Stimulated activated CD4-positive, alpha-beta T cell treated with anti-CD3 and anti-CD28 coated beads, TNF-alpha, amount 100 ng/mL, for 24 hours (primary cell): ENCODE measurements at places on chromosomes 11 and 22.

GRCh38 chr11:6995703-6996102 is 24.4 kb downstream of the ZNF214 start:
- DNase-seq: no peak

DNA sequence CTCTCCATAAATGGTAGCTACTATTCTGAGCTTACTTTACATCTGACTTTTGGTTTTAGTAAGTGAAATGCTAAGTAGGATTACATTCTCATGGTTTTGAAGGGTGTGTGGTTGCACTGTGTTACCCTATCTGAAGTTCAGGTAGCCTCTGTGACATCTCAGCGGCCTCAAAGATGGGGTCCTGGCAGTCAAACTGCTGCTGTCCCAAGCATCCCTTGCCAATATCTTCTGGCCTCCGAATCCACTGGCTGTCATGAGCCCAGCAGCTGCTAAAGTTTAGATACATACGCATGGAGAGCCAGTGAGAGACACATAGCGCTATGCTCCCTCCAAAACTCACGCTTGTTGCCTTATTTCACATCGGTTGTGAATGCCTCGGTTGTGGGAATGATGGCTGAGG is 34.9 kb downstream of the UBASH3B start:
- no peak for DNase-seq

DNA sequence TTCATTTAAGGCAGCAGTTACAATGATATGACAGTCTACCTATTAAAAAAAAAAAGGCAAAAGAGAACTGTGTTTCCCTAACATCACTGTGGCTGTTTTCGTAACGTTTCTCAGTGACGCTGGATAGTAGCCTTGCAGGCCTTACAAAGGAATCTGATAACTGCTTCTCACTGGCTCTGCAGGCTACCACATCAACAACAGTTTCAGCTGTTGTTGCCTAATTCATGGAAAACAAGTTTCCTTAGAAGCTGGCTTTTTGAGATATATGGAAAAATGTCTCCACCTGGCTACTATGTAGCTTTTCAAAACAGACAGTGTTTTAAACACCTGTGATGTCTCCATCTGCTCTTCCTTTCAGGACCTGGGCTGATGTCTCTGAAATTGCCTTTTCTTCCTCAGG is 3.8 kb downstream of the OR51V1 start:
- DNase-seq: no peak

DNA sequence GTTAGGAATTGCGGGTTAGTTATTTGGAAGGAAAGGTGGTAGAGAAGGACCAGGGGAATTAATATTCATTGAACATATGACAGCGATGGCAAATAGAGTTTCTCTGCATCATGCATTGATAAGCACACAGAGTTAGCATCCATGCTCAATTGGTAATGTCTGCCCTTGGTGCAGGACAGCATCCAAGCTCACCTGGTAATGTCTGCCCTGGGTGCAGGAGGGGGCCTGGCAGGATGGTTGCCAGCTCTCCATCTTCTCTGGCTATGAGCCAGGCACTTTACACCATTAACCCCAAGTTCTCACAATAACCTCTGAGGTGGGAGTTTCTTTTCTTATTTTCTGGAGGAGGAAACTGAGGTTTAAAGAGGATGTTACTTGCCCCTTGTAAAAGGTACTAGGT is 50.4 kb upstream of the RBFOX2 start:
- DNase-seq: no peak

DNA sequence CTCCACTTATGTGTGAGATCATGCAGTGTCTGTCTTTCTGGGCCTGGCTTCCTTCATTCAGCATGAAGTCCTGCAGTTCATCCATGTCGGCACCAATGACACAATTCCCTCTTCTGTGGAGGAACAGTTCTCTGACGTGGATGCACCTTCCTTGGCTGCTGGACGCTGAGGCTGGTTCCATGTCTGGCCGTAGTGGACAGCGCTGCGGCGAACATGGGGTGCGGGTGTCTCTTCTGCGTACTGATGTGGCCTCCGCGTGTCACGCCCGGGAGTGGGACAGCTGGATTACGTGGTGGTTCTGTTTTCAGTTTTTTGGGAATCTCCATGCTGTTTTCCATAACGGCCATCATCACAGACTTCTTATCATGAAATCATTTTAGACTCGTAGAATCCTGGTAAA is 16.9 kb upstream of the MUC2 start:
- no peak for DNase-seq

DNA sequence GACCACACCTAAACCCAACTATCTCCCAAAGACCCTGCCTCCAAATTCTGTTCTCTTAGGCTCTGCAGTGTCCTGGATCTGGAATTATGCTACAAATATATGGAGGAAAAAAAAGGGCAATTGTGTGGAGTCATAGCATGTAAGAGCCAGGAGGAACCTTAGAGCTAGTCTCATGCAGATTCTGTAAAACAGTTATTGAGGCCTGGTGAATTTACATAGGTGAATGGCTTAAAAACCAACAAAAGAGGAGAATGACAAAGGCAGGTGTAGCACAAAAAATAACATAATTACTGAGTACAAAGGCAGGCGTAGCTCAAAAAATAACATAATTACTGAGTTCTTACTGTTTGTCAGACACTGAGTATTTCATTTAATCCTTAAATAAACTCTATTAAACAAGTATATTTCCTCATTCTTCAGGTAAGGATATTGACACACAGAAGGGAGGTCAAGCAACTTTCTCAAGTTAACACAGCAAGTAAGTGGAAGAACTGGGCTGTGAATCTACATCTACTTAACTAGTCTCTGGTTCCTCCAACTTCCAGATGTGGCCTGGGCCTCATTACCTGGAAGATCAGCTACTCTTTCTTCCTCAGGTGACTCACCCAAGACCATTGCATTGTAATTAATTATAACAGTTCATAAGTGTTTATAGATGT is 938.9 kb upstream of the TENM4 start:
- no peak for DNase-seq

GRCh38 chr11:72828692-72829101 is 14.5 kb downstream of the ATG16L2 start:
- DNase-seq: no peak

DNA sequence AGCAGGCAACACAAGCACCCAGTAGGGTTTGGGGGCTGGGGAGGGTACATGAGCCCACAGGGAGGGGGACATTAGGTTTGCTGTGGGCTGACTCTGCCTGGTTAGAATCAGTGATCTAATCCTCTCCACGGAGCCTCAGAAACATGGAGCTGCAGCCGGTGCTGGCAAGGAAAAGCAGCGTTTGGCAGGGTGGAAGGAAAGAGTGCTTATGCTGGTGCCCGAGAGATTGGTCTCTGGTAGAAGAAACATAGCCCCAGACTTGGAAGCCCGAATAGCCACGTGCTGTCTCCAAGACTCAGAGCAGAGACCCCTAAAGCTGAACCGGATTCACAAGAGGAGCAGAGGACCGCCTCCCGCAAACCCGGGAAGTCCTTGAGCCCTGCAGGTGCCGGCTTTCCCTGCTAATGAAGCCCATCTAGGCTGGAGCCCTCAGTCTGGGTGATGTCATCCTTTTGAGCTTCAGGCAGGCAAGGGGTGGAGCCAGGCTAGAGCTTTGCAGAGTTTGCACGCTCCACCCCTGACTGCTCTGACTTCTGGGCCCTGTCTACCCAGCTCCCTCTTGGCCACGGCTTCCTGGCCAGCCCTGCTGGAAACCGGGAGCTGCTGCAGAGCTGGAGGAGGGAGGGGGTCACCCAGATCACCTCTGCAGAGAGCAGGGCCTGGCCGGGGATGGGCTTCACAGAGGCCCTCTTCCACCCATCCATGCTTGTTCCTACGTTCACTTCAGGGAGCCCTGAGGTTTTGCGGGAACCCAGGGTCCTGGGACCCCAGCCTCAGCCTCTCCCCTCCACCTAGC is 35.0 kb upstream of the JAM3 start:
- DNase-seq: peak; percentile 40

- no peak for DNase-seq
Measured at GRCh38 chr11:34245041-34245440, 112.8 kb downstream of the ABTB2 start.

GRCh38 chr11:34653851-34654482 is 33.1 kb downstream of the EHF start:
- no peak for DNase-seq

GRCh38 chr11:91786097-91786496 is 438.5 kb upstream of the FAT3 start:
- DNase-seq: no peak

DNA sequence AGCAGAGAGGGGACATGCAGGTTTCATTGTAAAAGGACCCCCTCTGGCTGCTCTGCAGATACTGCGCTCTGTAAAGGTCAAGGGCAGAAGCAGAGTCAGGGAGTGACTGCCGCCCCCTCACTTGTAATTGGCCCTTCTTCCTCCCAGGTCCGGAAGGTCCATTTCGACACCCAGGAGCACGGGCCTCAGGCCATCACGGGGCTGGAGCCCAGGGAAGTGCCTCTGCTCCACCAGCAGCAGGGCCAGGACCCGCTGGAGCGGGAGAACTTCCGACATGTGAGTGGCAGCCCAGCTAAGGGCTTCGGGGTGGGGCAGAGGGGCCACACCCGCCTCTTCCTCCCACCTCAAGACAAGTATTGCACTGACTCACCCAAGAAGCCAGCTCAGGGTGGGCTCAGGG is 24.0 kb upstream of the LRRC10B start:
- DNase-seq: no peak

DNA sequence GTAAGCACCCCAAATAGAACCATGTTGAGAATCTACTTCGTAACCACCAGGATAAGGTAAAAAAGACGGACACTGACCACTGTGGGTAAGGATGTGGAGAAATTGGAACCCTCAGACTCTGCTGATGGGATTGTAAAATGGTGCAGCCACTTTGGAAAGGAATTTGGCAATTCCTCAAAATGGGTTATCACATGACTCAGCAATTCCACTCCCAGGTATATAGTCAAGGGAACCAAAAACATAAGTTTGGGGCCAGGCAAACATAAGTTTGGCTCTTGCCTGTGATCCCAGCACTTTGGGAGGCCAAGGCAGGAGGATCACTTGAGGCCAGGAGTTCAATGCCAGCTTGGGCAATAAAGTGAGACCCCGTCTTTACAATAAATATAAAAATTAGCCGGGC is 5.1 kb upstream of the CABP2 start:
- DNase-seq: no peak

DNA sequence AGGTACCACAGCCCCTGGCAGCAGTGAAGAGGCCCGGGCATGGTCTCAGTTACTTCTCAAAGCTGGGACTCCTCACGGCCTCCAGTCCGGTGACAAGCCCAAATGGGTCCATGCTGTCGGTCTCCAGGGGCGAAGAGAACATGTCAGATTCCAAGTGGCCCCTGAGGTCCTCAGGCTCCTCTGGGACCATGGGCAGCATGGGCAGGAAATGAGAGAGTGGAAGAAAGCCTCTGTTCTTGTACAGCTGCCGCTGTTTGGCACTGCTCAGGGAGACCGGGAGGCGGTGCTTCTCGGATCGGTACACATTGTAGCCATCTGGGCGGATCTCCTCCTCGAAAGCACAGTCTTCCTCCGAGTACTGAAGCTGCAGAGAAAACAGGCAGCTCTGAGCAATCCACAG is 4.6 kb downstream of the FGF19 start:
- DNase-seq: no peak

GRCh38 chr11:128334311-128335044 is 252.9 kb downstream of the ETS1 start:
- DNase-seq: no peak

DNA sequence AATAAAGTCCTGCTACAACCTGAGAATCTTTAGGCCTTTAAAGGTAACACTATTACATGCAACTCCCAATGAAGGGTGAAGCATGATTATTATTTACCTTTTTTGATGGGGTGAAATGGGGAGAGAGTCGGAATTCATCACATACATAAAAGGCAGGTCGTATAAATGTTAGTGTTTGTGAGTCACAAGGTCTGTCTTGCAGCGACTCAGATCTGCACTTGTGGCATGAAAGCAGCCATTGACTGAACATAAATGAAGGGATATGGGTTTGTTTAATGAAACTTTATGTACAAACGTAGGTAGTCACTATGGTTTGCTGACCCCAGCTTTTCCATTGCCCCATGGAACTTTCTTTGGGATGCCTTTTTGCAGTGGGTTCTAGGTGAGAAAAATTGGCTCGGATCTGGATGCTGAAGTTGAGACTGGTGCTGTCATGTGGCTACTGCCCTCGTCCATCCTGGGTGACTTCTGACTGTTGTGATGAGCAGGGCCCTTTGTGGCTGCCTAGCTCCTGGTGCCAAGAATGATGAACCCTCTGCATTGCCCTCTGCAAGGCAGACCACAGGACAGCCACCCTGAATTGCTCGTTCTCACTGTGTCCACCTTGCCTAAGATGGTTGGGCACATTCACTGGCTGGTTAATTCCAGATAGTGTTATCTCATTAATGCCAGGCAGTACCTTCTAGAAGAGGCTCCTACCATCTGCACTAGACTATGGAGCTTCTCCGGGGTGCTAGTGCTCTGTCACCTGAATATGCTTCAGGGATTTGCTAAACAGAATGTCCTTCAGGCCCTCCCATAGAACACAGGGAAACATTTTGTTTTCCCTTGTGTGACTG is 11.3 kb downstream of the GGTLC2 start:
- no peak for DNase-seq
